ENCODE measurements at places on chromosomes 2 and 18. TPM values are rescaled to one million over a fixed set of nuclear protein-coding genes. Genes with fewer than 3 reads are reported as not detected.

DNA sequence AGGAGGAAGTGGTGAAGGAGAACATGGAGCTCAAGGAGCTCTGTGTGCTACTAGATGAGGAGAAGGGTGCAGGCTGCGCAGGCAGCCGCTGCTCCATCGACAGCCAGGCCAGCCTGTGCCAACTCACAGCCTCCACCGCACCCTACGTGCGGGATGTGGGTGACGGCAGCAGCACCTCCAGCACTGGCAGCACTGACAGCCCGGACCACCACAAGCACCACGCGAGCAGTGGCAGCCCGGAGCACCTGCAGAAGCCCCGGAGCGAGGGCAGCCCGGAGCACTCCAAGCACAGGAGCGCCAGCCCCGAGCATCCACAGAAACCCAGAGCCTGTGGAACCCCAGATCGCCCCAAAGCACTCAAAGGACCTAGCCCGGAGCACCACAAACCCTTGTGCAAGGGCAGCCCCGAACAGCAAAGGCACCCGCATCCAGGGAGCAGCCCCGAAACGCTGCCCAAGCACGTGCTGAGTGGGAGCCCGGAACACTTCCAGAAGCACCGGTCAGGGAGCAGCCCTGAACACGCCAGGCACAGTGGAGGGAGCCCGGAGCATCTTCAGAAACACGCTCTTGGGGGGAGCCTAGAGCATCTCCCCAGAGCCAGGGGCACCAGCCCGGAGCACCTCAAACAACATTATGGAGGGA lies 9.0 kb downstream of the CCDC85A start:
- no peak for DNase-seq

DNA sequence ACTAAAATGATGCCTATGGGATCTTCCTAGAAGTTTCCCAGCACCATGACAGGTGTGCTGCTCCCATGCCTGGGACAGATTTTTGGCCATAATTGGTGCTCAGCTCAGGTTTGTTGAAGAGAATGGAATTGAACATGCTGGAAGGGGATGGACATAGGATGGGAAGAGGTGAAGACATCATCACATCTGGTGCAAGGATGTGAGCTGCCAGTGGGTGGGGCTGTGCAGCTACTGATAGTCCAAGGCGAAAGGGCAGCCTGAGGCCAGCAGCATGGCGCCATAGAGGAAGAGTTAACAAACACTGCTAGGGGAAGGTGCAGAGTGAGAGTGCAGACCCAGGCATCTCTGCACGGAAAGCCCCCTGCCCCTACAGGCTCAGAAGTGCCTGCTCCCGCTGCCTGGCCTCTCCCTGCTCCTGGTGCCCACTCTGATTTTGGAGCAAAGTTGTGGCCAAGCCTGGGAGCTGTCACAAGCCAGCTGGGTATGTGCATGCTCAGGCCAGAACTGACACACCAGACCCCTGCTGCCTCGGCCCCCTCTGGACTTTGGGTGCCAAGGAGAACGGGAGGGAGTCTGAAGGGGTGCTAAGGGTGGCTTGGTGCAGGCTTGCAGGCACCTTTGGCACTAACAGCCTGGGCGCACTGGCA lies 178.6 kb downstream of the ZBTB7C start:
- DNase-seq, result peak; percentile 86

Gene GPD2
- total RNA-seq, result 83.5 TPM

DNA sequence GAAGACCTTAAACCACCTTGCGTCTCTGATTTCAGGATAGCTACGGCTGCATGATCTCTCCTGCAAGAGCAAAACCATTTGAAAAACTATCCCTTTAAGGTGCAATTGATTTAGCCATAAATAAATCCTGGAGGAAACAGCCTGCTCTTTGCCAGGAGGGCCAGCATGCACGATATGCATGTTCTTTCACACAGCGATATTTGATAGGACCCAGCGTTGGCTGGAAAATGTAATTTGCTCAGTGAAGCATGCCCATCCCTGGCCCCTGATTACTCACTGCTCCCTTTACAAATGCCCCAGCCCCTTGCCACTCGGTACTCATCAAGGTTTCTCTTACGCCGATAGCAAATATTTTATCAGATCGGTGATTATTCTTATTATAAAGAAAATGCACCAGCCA lies 315.4 kb downstream of the CDH2 start:
- no peak for DNase-seq

DNA sequence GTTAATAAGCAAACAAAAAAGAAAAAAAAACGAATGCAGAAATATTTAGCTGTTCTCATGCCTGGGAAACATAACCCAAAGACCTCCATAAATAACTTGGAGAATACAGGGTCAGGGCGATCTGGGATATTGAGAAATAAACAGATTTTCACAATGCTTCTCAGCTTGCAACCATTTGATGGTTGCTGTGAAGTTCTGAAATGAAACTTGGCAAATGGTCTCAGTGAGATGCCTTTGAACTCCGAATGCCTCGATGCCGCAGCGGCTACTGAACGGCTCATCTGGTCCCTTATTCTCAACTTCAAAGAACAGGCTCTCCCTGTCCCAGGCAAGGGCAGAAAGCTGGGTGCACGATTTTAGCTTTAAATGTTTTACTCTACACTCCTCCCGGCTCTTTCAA lies 78.1 kb downstream of the ZNF516 start:
- DNase-seq, result no peak

DNA sequence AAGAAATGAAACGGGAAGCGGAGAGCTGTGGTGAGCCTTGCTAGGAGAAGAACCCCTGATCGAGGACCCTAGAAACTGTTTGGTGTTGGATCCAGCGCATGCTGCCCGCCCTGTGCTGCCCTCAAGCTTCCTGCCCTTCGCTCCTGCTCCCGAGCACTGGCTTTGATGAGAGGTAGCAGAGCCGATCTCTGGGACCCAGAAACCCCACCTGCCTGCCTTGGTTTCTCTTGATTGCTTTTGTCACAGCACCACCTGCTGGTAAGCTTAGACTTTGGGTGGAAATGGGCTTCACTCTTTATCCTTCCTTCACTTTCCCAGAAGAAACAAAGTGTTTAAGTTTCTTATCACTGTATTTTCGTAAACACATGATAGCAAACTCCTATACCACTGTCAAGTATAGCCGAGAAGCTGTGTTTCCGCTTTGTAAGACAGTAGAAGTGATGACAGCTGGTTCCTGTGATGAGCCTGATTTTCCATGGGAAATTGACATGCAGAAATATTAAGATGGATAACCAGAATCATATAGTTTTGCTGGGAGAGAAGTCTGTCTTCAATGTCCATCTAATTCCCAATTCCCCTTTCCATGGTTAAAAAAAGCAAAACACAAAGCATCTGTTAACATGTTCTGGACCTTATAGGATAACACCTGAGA lies 267.4 kb downstream of the PHLPP1 start:
- DNase-seq, result no peak

Gene IL36B
- total RNA-seq, result not detected

- DNase-seq, result no peak
Measured at GRCh38 chr2:64632835-64633819, 20.6 kb downstream of the SERTAD2 start.

- no peak for DNase-seq
Measured at GRCh38 chr2:3035385-3036050, 342.1 kb downstream of the EIPR1 start.
